Activated T-cell treated with anti-CD3 and anti-CD28 coated beads, Interleukin-2, amount 50 U/mL, for 72 hours (primary cell): ENCODE measurements at places on chromosomes 7 and 10. TPM values are rescaled to one million over a fixed set of nuclear protein-coding genes. Genes with fewer than 3 reads are reported as not detected.
A peak's percentile ranks its signal among the peaks of the same experiment; 100 is the strongest.

DNA sequence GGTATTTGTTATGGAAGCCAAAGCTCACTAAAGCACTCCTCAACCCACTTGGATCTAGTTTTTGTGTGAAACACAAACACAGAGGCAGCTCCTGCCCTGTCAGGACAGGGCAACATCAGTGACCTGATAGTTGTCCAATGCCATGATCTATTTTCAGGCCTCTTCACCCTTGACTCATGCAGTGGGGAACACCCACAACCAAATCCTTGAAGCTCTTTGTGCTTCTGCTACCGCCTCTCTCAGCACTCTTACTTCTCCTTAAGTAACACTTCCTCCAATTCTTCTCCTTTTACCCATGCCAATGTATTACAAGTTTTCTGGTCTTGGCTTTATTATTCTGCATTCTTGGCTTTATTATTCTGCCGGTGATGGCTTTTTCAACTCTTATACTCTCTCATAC, 425.3 kb downstream of the INHBA start:
- no peaks in the 10 kb centered on the region for H3K27me3 ChIP-seq
- no peaks in the 10 kb centered on the region for H3K4me1 ChIP-seq
- no peaks in the 10 kb centered on the region for H3K36me3 ChIP-seq

DNA sequence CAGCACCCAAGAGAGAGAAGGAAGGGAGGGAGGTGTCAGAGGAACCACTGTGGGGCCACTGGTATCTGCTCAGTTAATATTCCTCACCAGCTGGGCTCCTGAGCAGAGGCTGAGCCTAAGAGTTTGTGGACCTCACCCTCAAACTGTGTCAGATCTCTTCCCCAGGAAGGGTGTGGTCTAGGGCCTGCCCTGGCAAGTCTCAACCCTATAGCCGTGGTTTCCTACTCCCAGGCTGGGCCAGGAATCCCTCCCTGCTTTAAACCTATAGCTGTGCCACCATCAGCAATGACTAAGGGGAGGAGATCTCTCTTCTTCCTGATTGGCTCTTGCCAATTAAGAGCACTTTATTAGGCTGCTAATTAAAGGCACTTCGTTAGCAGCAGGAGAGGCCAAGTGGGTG, 29.9 kb downstream of the POLL start:
- no peaks in the 10 kb centered on the region for H3K36me3 ChIP-seq
- no peak overlapping the region for H3K4me3 ChIP-seq
- DNase-seq, result no peak
- H3K4me1 ChIP-seq, result peaks cover 18% of the 10 kb centered on the region
- no peaks in the 10 kb centered on the region for H3K27me3 ChIP-seq

GRCh38 chr10:76113952-76114351, 682.5 kb downstream of the LRMDA start:
- no peak overlapping the region for H3K4me3 ChIP-seq
- H3K4me1 ChIP-seq, result no peaks in the 10 kb centered on the region
- no peaks in the 10 kb centered on the region for H3K36me3 ChIP-seq
- DNase-seq, result no peak
- no peaks in the 10 kb centered on the region for H3K27me3 ChIP-seq
- H3K27ac ChIP-seq, result no peak overlapping the region

DNA sequence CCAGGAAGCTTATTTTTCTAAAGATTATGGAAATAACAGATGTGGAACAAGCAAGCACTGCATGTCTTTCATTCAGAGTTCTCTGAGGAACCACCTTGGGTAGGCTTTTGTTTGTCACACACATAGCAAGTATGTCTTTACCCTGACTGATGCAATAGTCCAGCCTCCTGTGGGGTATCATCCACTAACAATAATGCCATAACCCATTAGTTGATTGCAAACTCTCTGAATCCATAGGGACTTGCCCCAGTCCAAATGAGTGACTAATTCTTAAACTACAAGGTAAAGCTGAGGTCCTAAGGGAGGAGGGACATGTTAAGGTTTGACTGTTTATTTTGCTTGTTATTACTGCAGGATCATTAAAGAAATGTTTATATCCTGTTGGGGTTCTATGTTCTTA, 151.4 kb upstream of the PRPS1L1 start:
- no peak for DNase-seq
- H3K27ac ChIP-seq, result no peak overlapping the region
- no peak overlapping the region for H3K4me3 ChIP-seq
- H3K27me3 ChIP-seq, result peaks cover 42% of the 10 kb centered on the region
- H3K4me1 ChIP-seq, result peaks cover 17% of the 10 kb centered on the region

- H3K36me3 ChIP-seq, result peaks cover 16% of the 10 kb centered on the region
- H3K27me3 ChIP-seq, result no peaks in the 10 kb centered on the region
- H3K27ac ChIP-seq, result no peak overlapping the region
- DNase-seq, result no peak
- peak overlapping the region; percentile 86 for H3K4me3 ChIP-seq
- peaks cover 82% of the 10 kb centered on the region for H3K4me1 ChIP-seq
Measured at GRCh38 chr10:60570896-60571295, 181.2 kb upstream of the ANK3 start.

- peaks cover 31% of the 10 kb centered on the region for H3K27me3 ChIP-seq
- H3K4me1 ChIP-seq, result no peaks in the 10 kb centered on the region
- H3K4me3 ChIP-seq, result no peak overlapping the region
- H3K27ac ChIP-seq, result no peak overlapping the region
- no peak for DNase-seq
Measured at GRCh38 chr10:29229258-29229705, 59.6 kb upstream of the LYZL1 start.

GRCh38 chr7:2523461-2523936, 3.9 kb downstream of the LFNG start:
- H3K36me3 ChIP-seq, result peaks cover 7% of the 10 kb centered on the region
- H3K27ac ChIP-seq, result no peak overlapping the region
- H3K4me1 ChIP-seq, result peaks cover 46% of the 10 kb centered on the region
- no peaks in the 10 kb centered on the region for H3K27me3 ChIP-seq
- H3K4me3 ChIP-seq, result peak overlapping the region; percentile 98
- no peak for DNase-seq

GRCh38 chr7:33142585-33142984, 13.2 kb downstream of the BBS9 start:
- peaks cover 4% of the 10 kb centered on the region for H3K36me3 ChIP-seq
- no peak for DNase-seq
- no peak overlapping the region for H3K4me3 ChIP-seq
- H3K27me3 ChIP-seq, result no peaks in the 10 kb centered on the region
- no peak overlapping the region for H3K27ac ChIP-seq
- peaks cover 12% of the 10 kb centered on the region for H3K4me1 ChIP-seq

GRCh38 chr7:90231304-90231703, 13.7 kb upstream of the CFAP69 start:
- no peak overlapping the region for H3K27ac ChIP-seq
- no peaks in the 10 kb centered on the region for H3K36me3 ChIP-seq
- H3K4me3 ChIP-seq, result no peak overlapping the region
- no peaks in the 10 kb centered on the region for H3K4me1 ChIP-seq
- peaks cover 20% of the 10 kb centered on the region for H3K27me3 ChIP-seq

GRCh38 chr10:104472505-104472904, 118.9 kb downstream of the CFAP58 start:
- no peak overlapping the region for H3K4me3 ChIP-seq
- no peak overlapping the region for H3K27ac ChIP-seq
- no peaks in the 10 kb centered on the region for H3K4me1 ChIP-seq
- H3K27me3 ChIP-seq, result peaks cover 27% of the 10 kb centered on the region

GRCh38 chr7:1422512-1423263, 36.6 kb downstream of the MICALL2 start:
- no peak overlapping the region for H3K4me3 ChIP-seq
- no peaks in the 10 kb centered on the region for H3K36me3 ChIP-seq

GRCh38 chr10:48943096-48943495, 3.5 kb upstream of the LRRC18 start:
- no peak for DNase-seq
- no peak overlapping the region for H3K4me3 ChIP-seq

- DNase-seq, result no peak
- peaks cover 6% of the 10 kb centered on the region for H3K36me3 ChIP-seq
- H3K27me3 ChIP-seq, result no peaks in the 10 kb centered on the region
- no peak overlapping the region for H3K4me3 ChIP-seq
Measured at GRCh38 chr7:138162236-138162635, 86.0 kb downstream of the AKR1D1 start.

GRCh38 chr7:122970740-122971725, 24.5 kb downstream of the TAS2R16 start:
- H3K27ac ChIP-seq, result no peak overlapping the region
- H3K36me3 ChIP-seq, result no peaks in the 10 kb centered on the region

- no peak overlapping the region for H3K27ac ChIP-seq
- peak overlapping the region; percentile 6 for H3K4me3 ChIP-seq
- peaks cover 14% of the 10 kb centered on the region for H3K36me3 ChIP-seq
Measured at GRCh38 chr10:33150146-33150545, 184.3 kb downstream of the NRP1 start.

- no peak overlapping the region for H3K27ac ChIP-seq
- peaks cover 12% of the 10 kb centered on the region for H3K27me3 ChIP-seq
- no peaks in the 10 kb centered on the region for H3K36me3 ChIP-seq
- H3K4me3 ChIP-seq, result no peak overlapping the region
- DNase-seq, result no peak
Measured at GRCh38 chr10:31656851-31657433, 271.7 kb downstream of the ARHGAP12 start.

DNA sequence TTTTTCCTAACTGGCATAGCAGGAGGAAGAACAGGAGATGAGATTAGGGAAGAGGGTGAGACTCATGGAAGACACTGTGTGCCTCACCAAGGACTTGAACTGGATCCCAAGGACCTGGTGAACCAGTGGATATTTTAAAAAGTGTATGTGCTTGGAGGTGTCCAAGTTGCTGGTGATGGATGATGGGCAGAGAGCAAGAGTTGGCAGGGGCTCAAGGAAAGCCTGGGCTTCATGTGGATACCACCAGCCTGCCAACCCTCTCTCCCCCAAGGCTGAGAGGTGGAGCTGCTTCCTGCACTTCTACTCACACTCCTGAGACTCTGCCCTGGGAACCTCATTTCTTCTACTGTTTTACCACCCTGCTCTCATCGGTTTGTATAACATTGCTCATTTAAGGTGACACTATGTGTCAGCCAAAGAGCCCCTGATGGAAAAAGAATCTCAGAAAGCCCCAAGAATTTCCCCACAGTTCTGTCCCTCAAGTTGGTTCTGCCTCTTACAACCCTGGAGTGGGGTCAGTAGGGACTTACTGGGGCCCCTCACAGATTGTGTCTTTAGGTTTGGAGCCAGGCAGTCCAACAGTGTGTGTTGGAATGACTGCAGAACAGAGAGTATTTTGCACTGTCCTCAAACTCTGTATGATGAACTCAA, 56.2 kb upstream of the PDCD4 start:
- no peaks in the 10 kb centered on the region for H3K27me3 ChIP-seq
- H3K36me3 ChIP-seq, result no peaks in the 10 kb centered on the region
- DNase-seq, result peak; percentile 37
- peak overlapping the region; percentile 13 for H3K27ac ChIP-seq

DNA sequence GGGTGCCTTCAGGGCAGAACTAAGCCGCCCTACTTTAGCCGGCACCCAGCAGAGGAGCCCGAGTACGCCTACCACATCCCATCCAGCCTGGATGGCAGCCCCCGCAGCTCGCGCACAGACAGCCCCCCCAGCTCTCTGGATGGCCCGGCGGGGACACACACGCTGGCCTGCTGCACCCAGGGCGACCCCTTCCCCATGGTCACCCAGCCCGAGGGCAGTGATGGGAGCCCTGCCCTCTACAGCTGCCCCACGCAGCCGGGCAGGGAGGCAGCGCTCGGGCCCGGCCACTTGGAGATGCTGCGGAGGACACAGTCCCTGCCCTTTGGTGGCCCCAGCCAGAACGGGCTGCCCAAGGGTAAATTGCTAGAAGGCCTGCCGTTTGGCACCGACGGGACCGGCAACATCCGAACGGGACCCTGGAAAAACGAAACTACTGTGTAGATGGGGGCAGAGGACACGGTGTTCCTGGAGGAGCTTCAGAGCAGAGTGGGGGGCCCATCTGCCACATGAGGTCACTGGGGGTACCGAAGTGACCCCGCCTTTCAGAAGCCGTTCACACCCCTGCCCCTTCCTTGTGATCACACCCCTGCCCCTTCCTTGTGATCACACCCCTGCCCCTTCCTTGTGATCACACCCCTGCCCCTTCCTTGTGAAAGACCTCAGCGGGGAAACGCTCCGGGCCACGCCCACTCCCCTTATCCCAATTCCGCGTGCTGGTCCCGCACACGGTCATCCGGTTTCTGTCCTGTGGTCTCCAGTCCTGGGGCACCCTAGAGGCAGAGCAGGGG, 30.8 kb upstream of the KNDC1 start:
- H3K4me1 ChIP-seq, result peaks cover 7% of the 10 kb centered on the region
- no peaks in the 10 kb centered on the region for H3K36me3 ChIP-seq
- no peak for DNase-seq
- peaks cover 16% of the 10 kb centered on the region for H3K27me3 ChIP-seq

DNA sequence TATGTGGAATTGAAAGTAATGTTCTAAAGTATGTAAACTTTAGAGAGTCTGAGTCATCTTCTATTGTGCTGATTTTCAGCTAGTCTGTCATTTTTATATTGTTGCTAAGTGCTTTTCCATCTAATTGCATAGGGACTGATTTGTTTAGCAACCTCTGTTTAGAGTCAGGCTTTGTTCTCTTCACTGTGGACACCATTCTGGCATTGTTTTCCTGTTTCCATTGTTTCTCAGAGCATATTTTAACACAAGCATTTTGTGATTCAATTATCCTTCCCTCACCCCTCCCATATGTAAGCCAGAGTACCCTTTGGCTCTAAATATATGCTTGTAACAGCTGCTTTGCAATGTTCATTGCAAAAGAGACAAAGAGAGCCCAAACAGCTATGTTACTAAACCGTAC, 748.4 kb upstream of the PHF14 start:
- no peak overlapping the region for H3K27ac ChIP-seq
- H3K4me1 ChIP-seq, result no peaks in the 10 kb centered on the region
- no peaks in the 10 kb centered on the region for H3K27me3 ChIP-seq

- H3K27ac ChIP-seq, result no peak overlapping the region
Measured at GRCh38 chr7:14900051-14900450, 2.5 kb downstream of the DGKB start.

GRCh38 chr10:61018146-61018545, 74.2 kb upstream of the RHOBTB1 start:
- peaks cover 19% of the 10 kb centered on the region for H3K27me3 ChIP-seq
- no peak overlapping the region for H3K27ac ChIP-seq
- no peak overlapping the region for H3K4me3 ChIP-seq
- no peaks in the 10 kb centered on the region for H3K4me1 ChIP-seq

- H3K4me1 ChIP-seq, result no peaks in the 10 kb centered on the region
- no peak overlapping the region for H3K4me3 ChIP-seq
- DNase-seq, result no peak
- no peak overlapping the region for H3K27ac ChIP-seq
- H3K27me3 ChIP-seq, result no peaks in the 10 kb centered on the region
- H3K36me3 ChIP-seq, result no peaks in the 10 kb centered on the region
Measured at GRCh38 chr10:35927990-35928488, 285.9 kb upstream of the FZD8 start.

GRCh38 chr7:151395036-151395367, 14.8 kb downstream of the WDR86 start:
- no peak overlapping the region for H3K4me3 ChIP-seq
- no peaks in the 10 kb centered on the region for H3K27me3 ChIP-seq
- H3K4me1 ChIP-seq, result no peaks in the 10 kb centered on the region
- no peak overlapping the region for H3K27ac ChIP-seq
- H3K36me3 ChIP-seq, result no peaks in the 10 kb centered on the region

- H3K27ac ChIP-seq, result no peak overlapping the region
- H3K27me3 ChIP-seq, result no peaks in the 10 kb centered on the region
- H3K36me3 ChIP-seq, result no peaks in the 10 kb centered on the region
- no peaks in the 10 kb centered on the region for H3K4me1 ChIP-seq
- no peak for DNase-seq
Measured at GRCh38 chr7:78224923-78225322, 426.4 kb downstream of the PHTF2 start.

Gene RGR
- total RNA-seq, result not detected

Gene KLF14
- 0.09 TPM for total RNA-seq

Gene SLIT1
- 0.65 TPM for total RNA-seq

Gene RET
- total RNA-seq, result 0.29 TPM

Gene ZNF398
- total RNA-seq, result 18.9 TPM

Gene NUP42
- total RNA-seq, result 41.5 TPM

Gene CPSF4
- total RNA-seq, result 65.9 TPM

Gene LBX1
- total RNA-seq, result not detected

Gene ADCY1
- total RNA-seq, result 58.9 TPM

Gene CYP2C19
- 0.19 TPM for total RNA-seq
